ENCODE measurements at places on chromosomes 16 and 17.

GRCh38 chr17:48054238-48055185 lies 6.4 kb downstream of the NFE2L1 start:
- DNase-seq: no peak

DNA sequence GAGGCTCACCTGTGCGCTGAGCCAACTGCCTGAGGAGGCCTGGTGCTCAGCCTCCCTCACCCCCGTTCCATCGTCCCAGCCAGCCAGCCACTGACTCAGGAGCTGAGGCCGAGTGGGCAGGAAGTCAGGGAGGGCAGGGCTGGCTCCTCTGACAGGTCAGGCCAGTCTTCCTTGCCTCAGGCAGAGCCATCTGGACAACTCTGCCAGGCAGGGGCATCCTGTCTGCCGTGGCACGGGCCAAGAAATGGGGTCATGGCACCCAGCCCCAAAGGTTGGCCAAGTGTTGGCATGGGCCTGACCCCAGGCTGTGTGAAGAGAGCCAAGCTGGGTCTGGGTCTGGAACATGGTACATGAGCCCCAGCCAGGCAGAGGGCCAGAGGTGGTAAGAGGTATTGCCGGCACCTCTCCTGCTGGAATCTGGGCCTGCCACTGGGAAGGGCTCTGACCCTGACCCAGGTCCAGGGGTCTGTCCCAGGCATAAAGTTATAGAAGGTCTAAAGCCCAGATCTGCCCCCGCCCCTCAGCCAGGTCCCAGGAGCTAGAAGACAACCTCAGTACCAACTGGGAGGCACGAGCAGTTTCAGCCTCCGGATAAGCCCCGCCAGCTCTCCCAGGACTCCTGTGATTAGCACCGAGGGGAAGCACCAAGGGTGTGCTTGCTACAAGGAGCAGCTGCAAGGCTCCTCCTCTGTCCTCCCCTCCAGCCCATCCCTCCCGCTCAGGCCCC lies 2.5 kb upstream of the VASN start:
- DNase-seq: no peak

GRCh38 chr17:73634629-73635028 lies 9.6 kb downstream of the SDK2 start:
- DNase-seq: no peak

GRCh38 chr16:72952404-72952803 lies 95.5 kb downstream of the ZFHX3 start:
- no peak for DNase-seq

DNA sequence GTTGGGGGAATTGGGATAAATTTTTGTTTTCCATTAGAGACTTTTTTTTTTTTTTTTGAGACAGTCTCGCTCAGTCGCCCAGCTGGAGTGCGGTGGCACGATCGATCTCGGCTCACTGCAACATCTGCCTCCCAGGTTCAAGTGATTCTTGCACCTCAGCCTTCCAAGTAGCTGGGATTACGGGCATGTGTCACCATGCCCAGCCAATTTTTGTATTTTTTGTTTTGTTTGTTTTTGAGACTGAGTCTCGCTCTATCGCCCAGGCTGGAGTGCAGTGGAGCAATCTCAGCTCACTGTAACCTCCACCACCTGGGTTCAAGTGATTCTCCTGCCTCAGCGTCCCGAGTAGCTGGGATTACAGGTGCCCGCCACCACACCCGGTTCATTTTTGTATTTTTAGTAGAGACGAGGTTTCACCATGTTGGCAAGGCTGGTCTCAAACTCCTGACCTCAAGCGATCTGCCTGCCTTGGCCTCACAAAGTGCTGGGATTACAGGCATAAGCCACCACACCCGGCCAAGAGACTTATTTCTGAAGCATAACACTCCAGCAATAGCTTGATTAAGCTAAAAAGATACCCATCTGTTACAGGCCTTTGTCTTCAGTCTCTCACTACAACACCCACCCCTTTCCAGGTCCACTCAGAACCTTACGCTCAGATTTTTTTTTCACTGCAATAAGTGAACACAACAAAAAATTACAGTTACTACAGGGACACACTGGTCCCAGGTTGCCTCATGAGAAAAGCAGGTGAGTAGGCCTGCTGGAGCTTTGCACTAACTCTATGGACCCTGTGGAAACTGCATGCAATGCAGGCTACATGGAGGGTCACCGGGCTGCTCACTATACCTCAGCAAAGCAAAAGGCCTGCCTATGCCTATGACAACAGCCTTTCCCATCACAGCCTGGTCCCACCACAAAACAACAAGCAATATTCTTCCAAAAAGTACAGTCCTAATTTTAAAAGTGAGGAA lies 34.6 kb downstream of the KANSL1 start:
- no peak for DNase-seq

GRCh38 chr16:49969091-49970030 lies 55.7 kb upstream of the CNEP1R1 start:
- no peak for DNase-seq

GRCh38 chr17:13638855-13639458 lies 37.2 kb upstream of the HS3ST3A1 start:
- peak; percentile 2 for DNase-seq

- no peak for DNase-seq
Observed at GRCh38 chr16:82524976-82525375, 101.8 kb upstream of the CDH13 start.

DNA sequence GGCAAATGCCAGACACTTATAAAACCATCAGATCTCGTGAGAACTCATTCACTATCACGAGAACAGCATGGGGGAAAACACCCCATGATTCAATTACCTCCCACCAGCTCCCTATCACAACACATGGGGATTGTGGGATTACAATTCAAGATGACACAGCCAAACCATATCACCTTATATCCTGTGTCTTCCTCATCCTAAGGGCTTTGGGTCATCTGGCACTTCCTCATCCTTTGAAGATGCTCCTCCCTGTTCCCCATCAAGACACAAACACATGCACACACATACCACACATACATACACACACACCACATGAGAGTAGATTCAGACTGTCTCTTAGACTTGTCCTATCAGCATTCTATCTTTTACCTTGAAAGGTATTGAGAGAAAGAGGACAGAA lies 2.8 kb upstream of the PMFBP1 start:
- DNase-seq: no peak

GRCh38 chr17:61007980-61008379 lies 330.3 kb downstream of the BCAS3 start:
- DNase-seq: no peak

GRCh38 chr17:282000-282911 lies 70.4 kb downstream of the RPH3AL start:
- peak; percentile 39 for DNase-seq

DNA sequence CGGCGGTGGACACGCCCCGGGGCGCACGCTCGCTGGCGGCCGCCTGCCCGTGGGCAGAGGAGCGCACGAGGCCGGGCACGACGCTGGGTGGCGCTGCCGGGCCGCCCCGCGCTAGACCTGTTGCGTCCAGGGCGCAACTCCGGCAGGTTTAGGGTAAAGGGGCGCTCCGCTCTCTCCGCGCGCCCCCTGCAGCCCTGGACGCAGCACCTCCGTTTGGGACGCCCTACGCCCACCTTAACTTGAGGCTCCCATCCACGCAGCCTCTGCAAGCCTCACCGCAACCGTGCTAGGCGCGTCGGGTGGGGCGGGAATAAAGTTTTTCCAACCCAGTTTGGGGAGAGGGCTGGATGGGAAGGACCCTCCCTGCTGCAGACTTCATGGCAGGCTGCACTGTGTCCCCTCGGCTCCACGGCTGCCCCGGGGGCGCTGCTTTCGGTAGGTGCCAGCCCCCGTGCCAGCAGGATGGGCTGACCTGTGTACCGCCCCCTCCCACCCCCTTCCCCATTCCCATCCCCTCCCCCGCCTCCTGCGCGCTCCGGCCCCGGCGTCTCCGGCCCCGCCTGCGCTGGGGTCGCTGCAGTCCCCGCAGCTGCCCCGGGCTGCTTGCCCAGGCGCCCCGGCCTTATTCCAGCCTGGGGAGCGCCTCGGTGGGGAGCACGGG lies at the start of gene SYT17:
SYT17 (plus strand) TSS at position 531 of the 661 bp plus-strand sequence. CDS start 407 bp downstream, outside the sequence.
- DNase-seq: peak; percentile 75

DNA sequence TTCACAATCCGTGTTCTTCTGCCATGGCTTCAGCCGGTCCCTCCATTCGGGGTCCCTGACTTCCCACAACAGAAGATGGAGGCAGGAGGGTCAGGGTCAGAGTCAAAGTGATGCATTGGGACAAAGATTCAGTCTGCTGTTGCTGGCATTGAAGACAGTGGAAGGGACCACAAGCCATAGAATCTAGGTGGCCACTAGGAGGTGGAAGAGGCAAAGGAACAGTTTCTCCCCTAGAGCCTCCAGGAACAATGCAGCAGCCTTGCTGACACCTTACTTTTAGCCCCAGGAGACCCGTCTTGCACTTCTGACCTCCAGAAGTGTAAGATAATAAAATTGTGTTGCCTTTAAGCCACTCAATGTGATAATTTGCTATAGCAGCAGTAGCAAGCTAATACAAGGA lies 55.9 kb downstream of the MFSD11 start:
- peak; percentile 75 for DNase-seq

DNA sequence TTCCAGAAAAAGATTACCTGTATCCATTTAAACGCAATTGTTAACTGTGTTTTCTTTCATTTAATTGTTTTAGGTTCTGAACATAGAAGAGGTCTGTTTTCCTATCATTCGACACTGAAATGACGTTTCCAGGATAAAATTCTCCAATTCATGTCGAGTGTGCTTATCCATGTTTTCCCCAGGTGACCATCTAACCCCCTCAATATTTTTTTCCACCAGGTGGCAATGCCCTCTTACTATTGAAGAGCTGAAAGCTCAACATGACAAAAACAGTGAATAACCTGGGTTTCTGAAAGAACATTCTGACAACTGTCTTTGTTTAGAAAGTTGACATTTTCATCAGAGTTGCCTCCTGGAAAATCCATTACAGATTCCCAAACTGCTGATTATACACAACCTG lies 948.7 kb downstream of the KCNJ2 start:
- no peak for DNase-seq

DNA sequence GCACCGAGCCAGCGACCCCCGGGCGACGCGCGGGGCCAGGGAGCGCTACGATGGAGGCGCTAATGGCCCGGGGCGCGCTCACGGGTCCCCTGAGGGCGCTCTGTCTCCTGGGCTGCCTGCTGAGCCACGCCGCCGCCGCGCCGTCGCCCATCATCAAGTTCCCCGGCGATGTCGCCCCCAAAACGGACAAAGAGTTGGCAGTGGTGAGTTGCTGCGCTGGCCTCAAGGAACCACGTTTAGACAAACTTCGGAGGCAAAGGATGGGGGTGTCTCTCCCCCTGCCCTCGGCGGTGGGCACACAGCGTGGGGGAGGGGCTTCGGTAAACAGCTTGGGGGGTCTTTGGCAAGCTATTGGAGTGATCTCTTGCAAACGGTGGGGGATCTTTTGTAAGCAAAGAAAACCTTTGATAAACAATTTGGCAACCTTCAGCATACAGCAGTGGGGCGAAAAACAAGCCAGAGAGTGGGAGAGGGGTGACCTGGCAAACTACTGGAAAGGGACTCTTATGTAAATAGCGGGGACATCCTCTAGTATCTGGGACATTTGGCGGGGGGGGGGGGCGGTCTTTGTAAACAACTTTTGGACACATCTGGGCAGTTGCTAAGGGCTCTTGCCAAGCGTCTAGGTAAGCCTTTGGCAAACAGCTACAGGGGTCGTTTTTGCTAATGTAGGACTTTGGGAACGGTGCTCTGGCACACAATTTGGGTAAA lies 587 bp downstream of the MMP2 start:
- no peak for DNase-seq

DNA sequence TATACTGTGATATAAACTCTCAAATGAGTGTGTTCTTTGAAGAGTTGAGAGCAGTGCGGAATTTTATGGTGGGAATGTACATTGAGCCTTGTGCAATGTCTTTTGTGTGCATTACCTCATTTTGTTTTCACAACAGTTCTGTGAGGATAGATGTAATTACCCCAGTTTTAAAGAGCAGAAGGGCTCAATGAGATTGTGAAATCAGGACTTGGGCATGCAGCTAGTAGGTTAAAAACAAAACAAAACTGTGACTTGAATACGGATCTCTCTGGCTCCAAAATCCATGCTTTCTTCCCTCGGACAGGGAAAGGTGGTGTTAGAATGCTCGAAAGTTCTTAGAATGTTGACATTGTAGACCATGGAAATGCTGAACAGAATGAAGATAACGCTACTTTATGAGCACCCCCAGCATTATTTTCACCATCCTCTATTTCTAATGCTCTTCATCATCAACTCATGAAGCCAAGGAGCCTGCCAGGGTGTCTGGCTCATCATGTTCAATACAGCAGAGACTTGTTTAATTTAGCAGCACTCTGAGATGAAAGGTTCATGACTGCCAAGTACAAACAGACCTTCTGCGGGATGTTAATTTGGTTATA lies 17.1 kb downstream of the MRTFB start:
- DNase-seq: no peak

GRCh38 chr17:19371259-19372010 lies 6.9 kb upstream of the MAPK7 start:
- no peak for DNase-seq

DNA sequence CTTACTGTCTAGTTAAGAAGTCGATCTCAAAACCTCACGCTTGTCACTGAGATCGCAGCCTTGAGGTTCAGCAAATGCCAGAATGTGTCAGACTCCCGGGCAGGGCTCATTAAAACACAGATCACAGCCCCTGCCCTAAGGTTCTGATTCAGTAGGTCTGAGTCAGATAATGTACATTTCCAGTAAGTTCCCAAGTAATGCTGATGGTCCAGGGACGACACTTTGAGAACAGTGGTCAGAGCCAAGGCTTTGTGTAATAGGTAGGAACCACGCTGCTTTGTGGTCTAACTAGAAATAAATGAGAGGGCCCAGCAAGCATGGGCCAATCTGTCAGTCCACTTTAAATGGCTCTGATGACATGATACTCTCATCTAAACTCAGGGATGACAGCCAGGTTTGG lies 228.6 kb downstream of the ZFHX3 start:
- DNase-seq: no peak

- no peak for DNase-seq
Observed at GRCh38 chr16:80704751-80705505, 99.5 kb downstream of the CDYL2 start.

- DNase-seq: peak; percentile 35
Observed at GRCh38 chr17:76370261-76370993, 14.0 kb upstream of the SPHK1 start.

GRCh38 chr17:49573510-49574322 lies 2.0 kb upstream of the NXPH3 start:
- DNase-seq: no peak

All from hematopoietic multipotent progenitor cell treated with erythropoietin and hydrocortisone succinate and interleukin-3 and kit ligand, for 6 days (in vitro differentiated cells).